ENCODE measurements at places on chromosomes 7 and 10. TPM values are rescaled to one million over a fixed set of nuclear protein-coding genes. Genes with fewer than 3 reads are reported as not detected.

Gene GBX1
- polyA plus RNA-seq: not detected

Gene IQUB
- polyA plus RNA-seq: 0.15 TPM

Gene HMX3
- polyA plus RNA-seq: not detected

Gene PHTF2
- 8.8 TPM for polyA plus RNA-seq

Gene ADRB1
- polyA plus RNA-seq: 2.1 TPM

Gene ZMYND11
- 34.1 TPM for polyA plus RNA-seq

Gene MDH2
- 61.5 TPM for polyA plus RNA-seq

Gene SPDYE1
- not detected for polyA plus RNA-seq

Gene CYCS
- 13.0 TPM for polyA plus RNA-seq

Gene SEMA3C
- polyA plus RNA-seq: 0.80 TPM

Gene KCNMA1
- 9.6 TPM for polyA plus RNA-seq

- H3K27ac ChIP-seq: no peak overlapping the region
- DNase-seq: no peak
- H3K36me3 ChIP-seq: no peaks in the 10 kb centered on the region
- no peak overlapping the region for H3K4me3 ChIP-seq
Measured at GRCh38 chr10:133456041-133456951, 2.6 kb downstream of the SCART1 start.

DNA sequence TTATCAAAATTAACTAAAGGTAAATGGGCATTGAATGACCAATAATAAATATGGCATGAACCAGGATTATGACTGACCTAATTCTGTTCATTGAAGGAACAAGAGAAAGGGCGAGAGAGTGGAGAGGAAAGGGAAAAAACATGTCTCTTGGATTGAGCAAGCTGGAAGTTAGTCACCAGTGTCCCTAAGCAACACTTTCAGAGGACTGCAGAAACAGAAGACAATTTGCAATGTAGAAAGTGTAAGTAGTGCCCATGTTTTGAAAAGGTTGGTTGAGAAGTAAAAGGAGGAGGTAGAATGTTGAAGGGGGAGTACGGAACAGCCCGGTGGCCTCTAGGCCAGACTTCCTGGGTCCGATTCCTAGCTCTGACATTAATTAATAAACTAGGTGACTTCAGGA lies 94.6 kb downstream of the FAS start:
- no peak overlapping the region for H3K27ac ChIP-seq

DNA sequence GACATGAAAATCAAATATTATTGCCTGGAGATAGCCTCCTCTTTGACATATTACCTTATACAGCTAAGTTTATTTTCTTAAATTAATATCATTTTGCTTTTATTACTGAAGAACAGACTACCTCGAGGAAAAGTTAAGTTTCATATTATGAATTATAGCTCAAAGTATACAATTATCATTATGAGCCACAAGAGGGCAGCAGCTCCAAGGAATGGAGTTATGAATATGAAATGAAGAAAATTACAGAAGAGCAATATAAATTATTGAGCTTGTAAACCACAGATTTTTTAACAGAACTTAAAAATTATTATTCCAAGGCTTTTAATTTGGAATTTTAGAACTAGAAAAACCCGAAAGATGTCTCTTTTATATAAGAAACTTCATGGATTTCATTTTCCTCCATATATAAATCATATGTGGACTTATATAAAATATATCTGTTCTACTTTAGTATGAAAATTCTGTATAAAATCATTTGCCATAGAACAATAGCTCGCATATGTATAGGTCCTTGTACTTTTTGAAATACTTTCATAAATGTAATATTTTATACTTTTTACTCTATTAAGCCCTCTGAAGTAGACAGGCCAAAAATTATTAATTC lies 40.1 kb downstream of the IQUB start:
- H3K4me3 ChIP-seq: no peak overlapping the region
- no peak overlapping the region for H3K27ac ChIP-seq
- no peaks in the 10 kb centered on the region for H3K27me3 ChIP-seq
- no peak for DNase-seq
- no peaks in the 10 kb centered on the region for H3K4me1 ChIP-seq

GRCh38 chr7:135770139-135770710 lies 21.6 kb upstream of the FAM180A start:
- DNase-seq: no peak
- no peaks in the 10 kb centered on the region for H3K4me1 ChIP-seq
- no peak overlapping the region for H3K4me3 ChIP-seq
- H3K27me3 ChIP-seq: no peaks in the 10 kb centered on the region
- no peaks in the 10 kb centered on the region for H3K36me3 ChIP-seq
- no peak overlapping the region for H3K27ac ChIP-seq

DNA sequence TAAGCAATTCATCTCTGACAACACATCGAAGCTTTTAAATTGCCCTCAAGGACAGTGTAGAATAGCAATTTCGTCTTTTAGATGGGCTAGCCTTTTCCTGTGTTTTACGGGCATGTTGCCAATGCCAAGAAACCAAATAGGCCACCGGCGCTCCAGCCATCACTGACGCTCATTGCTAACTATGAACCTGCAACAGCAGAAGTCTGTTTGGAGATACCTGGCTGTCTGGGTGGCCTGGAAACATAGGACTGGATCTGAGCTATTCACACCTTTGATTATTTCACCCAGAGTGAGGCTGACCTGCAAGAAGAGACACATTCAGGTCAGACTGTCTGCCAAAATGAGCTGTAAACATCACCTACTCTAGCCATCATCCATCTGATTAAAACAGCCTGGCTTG lies 12.0 kb downstream of the KPNA7 start:
- DNase-seq: no peak
- H3K27ac ChIP-seq: no peak overlapping the region
- H3K4me1 ChIP-seq: no peaks in the 10 kb centered on the region
- no peaks in the 10 kb centered on the region for H3K27me3 ChIP-seq
- no peaks in the 10 kb centered on the region for H3K36me3 ChIP-seq
- no peak overlapping the region for H3K4me3 ChIP-seq

DNA sequence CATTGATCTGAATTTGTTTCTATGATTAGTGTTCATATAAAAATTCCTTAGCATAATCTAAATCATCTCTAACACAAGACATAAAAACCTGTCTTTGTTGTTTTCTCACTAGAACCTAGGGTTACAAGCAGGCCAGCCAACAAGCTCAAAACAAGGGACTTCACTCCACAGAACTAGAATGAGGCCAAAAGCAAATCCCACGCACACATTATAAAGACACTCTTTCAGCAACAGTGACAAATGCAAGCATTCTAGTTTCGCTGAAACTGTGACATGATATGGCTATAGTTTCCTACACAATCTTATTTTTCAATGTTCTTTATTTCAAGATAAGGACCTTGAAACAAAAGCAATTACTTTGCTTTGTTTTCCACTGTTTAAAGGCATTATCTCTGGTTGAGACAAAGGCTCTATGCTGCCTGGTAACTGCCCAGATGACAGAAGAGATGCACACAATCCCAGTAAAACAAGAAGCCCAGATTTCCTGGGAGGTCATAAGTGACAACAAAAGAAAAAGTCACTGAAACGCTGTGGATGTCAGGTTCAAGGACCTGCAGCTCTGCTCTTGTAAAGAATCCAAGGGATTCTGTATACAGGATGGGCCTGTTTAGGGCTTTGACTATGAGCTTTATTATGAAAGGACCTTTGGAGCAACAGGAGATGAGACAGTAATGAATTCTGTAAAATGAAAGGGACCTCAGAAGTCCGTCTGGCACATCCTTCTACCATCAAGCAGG lies 105.3 kb downstream of the SORCS1 start:
- H3K36me3 ChIP-seq: no peaks in the 10 kb centered on the region
- H3K4me1 ChIP-seq: no peaks in the 10 kb centered on the region
- H3K27ac ChIP-seq: no peak overlapping the region
- no peak overlapping the region for H3K4me3 ChIP-seq

GRCh38 chr10:20855398-20856038 lies 41.6 kb downstream of the NEBL start:
- no peak for DNase-seq
- H3K36me3 ChIP-seq: no peaks in the 10 kb centered on the region
- H3K4me3 ChIP-seq: no peak overlapping the region
- no peak overlapping the region for H3K27ac ChIP-seq
- no peaks in the 10 kb centered on the region for H3K27me3 ChIP-seq

DNA sequence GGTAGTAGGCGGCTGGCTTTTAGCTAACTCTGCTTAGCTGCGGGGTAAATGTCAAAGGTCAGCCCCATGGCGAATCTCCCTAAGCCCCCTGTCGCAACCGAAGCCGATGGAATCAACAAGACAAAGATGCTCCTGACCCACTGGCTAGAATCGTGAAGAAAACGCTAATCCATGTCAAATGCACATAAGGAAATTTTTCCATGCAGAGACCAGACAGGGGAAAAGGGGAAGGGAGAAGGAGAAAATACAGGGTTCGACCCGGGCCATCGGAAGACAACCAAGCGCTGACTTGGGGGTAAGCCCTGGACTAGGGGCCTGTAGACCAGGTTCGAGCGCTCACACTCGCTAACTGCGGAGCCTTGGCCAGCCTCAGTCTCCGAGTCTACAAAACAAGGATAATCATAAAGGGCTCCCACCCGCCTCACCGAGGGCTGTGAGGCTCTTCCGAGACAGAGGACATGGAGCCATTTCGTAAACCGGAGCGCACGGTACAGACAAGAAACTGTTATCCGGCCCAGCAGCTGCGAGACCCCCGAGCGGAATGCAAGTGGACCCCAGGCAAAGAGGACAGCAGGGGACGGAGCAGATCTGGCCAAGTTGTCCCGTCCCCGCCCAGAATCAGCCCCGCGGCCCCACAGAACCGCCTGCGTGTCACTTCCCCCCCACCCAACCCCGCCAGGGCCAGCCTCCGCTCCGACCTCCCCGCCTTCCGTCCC lies 507 bp downstream of the SAR1A start:
- H3K27ac ChIP-seq: peak overlapping the region; percentile 76
- no peaks in the 10 kb centered on the region for H3K36me3 ChIP-seq
- no peaks in the 10 kb centered on the region for H3K27me3 ChIP-seq
- peaks cover 14% of the 10 kb centered on the region for H3K4me1 ChIP-seq
- DNase-seq: no peak
- peak overlapping the region; percentile 81 for H3K4me3 ChIP-seq

GRCh38 chr7:111090846-111091245 lies at the start of gene LRRN3:
TSS of gene LRRN3 (plus strand) at chr7:111091127. CDS start at chr7:111122773, 31,646 bp downstream.
- no peak within 1 kb of the TSS for H3K4me3 ChIP-seq
- no peak for DNase-seq
- H3K4me1 ChIP-seq: peaks cover 4% of the 10 kb centered on the region
- no peak within 1 kb of the TSS for H3K27ac ChIP-seq

GRCh38 chr7:110922906-110923305 lies 168.0 kb upstream of the LRRN3 start:
- H3K27me3 ChIP-seq: no peaks in the 10 kb centered on the region
- no peaks in the 10 kb centered on the region for H3K4me1 ChIP-seq
- H3K36me3 ChIP-seq: no peaks in the 10 kb centered on the region
- H3K4me3 ChIP-seq: no peak overlapping the region
- H3K27ac ChIP-seq: no peak overlapping the region
- no peak for DNase-seq

DNA sequence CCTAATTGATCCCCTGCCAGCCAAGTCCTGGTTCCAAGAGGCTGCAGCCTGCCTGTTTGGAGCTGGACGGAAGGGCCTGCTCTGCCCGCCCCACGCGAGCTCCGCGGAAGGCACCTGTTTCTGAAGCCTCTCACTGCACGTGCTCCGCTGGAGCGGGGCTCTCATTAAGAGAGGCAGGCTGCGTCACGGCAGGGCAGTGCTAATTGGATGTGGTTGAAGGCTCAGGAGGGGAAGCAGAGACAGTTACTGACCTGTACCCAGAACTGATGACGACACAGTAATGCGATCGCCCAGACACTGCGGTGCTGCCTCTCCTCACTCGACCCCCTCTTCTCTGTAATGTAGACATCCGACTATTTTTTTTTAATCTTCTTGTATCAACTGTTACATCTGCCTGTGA lies 411.1 kb upstream of the MGMT start:
- DNase-seq: no peak
- H3K36me3 ChIP-seq: no peaks in the 10 kb centered on the region
- H3K4me1 ChIP-seq: no peaks in the 10 kb centered on the region
- no peak overlapping the region for H3K27ac ChIP-seq

DNA sequence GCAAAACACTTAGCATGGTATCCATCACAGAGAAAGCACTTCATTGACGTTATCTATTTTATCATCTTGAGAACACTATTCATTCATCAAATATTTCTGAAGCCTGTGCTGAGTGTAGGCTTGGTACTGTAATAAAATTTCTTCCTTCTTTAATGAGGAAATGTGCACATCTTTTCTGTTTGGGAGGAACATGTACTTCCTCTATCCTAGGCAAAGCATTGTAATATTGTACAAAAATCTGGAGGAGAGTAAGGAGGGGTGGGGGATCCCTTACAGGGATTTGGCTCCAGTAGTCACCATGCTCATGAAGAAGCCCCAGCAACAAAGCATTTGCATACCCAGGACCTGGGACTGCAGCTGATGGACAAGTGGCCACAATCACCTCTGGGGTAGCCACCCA lies 39.9 kb upstream of the SORCS3 start:
- no peaks in the 10 kb centered on the region for H3K27me3 ChIP-seq
- no peaks in the 10 kb centered on the region for H3K4me1 ChIP-seq
- no peak overlapping the region for H3K4me3 ChIP-seq
- H3K36me3 ChIP-seq: no peaks in the 10 kb centered on the region

DNA sequence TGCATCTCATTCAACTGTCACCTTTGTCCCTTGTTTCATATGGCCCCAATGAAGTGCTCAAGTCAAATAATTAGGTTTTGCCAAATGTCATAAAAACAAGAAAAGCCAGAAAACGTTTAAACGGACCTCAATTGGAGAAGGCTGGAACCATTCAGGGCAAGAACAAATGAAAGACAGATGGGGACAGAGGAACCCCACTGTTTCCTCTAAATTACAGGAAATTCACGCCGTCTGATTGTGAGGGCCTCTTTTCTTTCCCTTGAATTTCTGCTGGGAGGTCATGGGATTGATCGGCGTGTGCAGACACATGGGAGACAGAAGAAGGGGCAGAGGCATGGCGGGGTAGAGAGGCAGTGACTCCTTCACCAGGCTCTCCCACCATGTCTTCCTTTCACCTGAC lies 656.4 kb downstream of the KCNMA1 start:
- H3K27ac ChIP-seq: no peak overlapping the region
- H3K4me3 ChIP-seq: no peak overlapping the region
- no peaks in the 10 kb centered on the region for H3K27me3 ChIP-seq
- H3K4me1 ChIP-seq: peaks cover 3% of the 10 kb centered on the region
- no peak for DNase-seq

- no peaks in the 10 kb centered on the region for H3K27me3 ChIP-seq
- no peak overlapping the region for H3K27ac ChIP-seq
- no peaks in the 10 kb centered on the region for H3K36me3 ChIP-seq
- no peak for DNase-seq
- H3K4me1 ChIP-seq: no peaks in the 10 kb centered on the region
Measured at GRCh38 chr10:7168414-7168813, 242.4 kb downstream of the SFMBT2 start.

- no peaks in the 10 kb centered on the region for H3K27me3 ChIP-seq
- no peak overlapping the region for H3K27ac ChIP-seq
- H3K4me1 ChIP-seq: no peaks in the 10 kb centered on the region
- DNase-seq: no peak
- no peak overlapping the region for H3K4me3 ChIP-seq
Measured at GRCh38 chr10:123103944-123104343, 31.8 kb upstream of the HMX3 start.

DNA sequence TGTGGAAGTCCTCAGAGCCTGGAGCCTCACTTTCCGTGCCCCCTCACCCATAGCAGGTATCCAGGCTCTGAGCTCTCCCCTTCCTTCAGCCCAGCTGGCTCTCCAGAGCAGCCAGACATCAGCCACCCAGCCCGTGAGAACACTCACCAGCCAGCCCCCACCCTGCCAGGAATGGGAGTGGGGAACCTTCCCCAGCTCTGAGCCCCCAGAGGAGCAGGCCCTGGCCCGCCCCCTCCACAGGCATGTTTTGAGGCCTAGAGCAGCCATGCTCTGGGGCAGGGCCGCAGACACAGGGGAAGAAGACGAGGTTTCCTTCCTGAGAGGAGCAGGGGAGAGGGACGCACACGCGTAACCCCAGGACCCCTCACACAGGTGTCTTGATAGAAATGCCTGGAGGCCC lies 70.0 kb upstream of the COL13A1 start:
- H3K36me3 ChIP-seq: no peaks in the 10 kb centered on the region
- no peak for DNase-seq
- no peak overlapping the region for H3K4me3 ChIP-seq

Data from pancreas (tissue), 10 donors.